ENCODE measurements at places on chromosomes 13 and 19. TPM values are rescaled to one million over a fixed set of nuclear protein-coding genes. Genes with fewer than 3 reads are reported as not detected.

Gene ITGBL1
- total RNA-seq, result 1.8 TPM

Gene C1QTNF9B
- total RNA-seq, result not detected

Gene CCDC169
- 0.28 TPM for total RNA-seq

Gene CLIP3
- 0.67 TPM for total RNA-seq

Gene ACP4
- not detected for total RNA-seq

Gene ZNF563
- not detected for total RNA-seq

Gene ACTL9
- not detected for total RNA-seq

Gene PDE4A
- 4.5 TPM for total RNA-seq

Gene LGALS14
- not detected for total RNA-seq

Gene CEACAM7
- total RNA-seq, result 0.17 TPM

Gene PLK5
- total RNA-seq, result not detected

Gene LHB
- not detected for total RNA-seq

Gene ZNF565
- total RNA-seq, result 4.5 TPM

Gene LAIR2
- total RNA-seq, result not detected

Gene NLRP11
- total RNA-seq, result 0.07 TPM

Gene ADPRHL1
- total RNA-seq, result 17.5 TPM

Gene NTF4
- total RNA-seq, result 0.42 TPM

Gene MCF2L
- total RNA-seq, result 0.09 TPM

Gene ZNF724
- 0.90 TPM for total RNA-seq

Gene TDRD3
- 5.2 TPM for total RNA-seq

Gene TRMT1
- 37.4 TPM for total RNA-seq

Gene DAND5
- 0.32 TPM for total RNA-seq

Gene C19orf85
- total RNA-seq, result not detected

Gene COL4A2
- total RNA-seq, result 149 TPM

Gene FAM216B
- total RNA-seq, result not detected

Gene SIGLEC9
- not detected for total RNA-seq

Gene LGALS4
- 1.8 TPM for total RNA-seq

Gene TMEM238
- 7.0 TPM for total RNA-seq

Gene KRTDAP
- total RNA-seq, result not detected

Gene CGB8
- total RNA-seq, result 1.9 TPM

Gene PRODH2
- total RNA-seq, result 0.57 TPM

Gene ZNF700
- 0.17 TPM for total RNA-seq

Gene NHLRC3
- 5.9 TPM for total RNA-seq
